Fibroblast of skin of right quadriceps (primary cell): ENCODE measurements at places on chromosomes 13 and 19.

GRCh38 chr13:113763961-113764792, 5.2 kb downstream of the TMEM255B start:
- no peak for DNase-seq

DNA sequence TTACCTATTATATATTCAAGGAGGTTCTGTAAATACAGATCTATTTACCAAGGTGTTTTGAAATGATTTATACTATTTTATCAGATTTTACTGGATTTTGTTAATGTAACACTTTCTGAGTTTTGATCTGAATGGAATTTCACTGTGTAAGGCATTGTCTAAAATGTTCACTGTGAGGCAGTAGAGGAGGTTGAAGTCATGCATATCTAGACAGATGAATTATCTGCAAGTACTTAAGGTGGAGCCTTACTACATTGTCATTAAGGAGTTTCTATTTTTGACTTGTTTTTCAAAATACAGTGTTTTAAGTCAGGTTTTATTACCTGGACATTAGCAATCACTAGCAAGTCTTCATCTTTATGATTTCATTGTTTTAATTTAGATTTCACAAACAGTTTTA, 62.1 kb downstream of the TM9SF2 start:
- no peak for DNase-seq

- DNase-seq, result no peak
Observed at GRCh38 chr19:51903192-51903591, 1.6 kb downstream of the ZNF649 start.

DNA sequence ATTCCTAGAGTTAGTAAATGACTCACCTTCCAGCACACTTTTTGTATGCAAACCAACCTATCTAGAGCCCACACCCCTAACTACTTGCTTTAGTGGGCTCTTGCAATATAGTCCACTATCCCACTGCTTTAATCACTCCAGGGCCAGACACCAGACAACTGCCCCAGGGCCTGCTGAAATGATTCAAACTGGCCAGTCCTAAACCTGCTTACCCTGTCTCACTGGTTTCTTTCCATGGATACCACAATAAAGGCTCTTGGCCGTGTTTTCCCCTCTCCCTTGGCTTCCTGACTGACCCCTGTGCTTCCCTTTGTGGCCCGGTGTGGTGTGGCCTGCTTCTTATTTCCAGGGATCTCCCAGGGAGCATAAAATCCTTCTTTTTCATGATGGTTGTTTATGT, 14.6 kb downstream of the HS6ST3 start:
- no peak for DNase-seq

GRCh38 chr19:54928299-54928698, 19.0 kb downstream of the NLRP7 start:
- DNase-seq, result no peak

DNA sequence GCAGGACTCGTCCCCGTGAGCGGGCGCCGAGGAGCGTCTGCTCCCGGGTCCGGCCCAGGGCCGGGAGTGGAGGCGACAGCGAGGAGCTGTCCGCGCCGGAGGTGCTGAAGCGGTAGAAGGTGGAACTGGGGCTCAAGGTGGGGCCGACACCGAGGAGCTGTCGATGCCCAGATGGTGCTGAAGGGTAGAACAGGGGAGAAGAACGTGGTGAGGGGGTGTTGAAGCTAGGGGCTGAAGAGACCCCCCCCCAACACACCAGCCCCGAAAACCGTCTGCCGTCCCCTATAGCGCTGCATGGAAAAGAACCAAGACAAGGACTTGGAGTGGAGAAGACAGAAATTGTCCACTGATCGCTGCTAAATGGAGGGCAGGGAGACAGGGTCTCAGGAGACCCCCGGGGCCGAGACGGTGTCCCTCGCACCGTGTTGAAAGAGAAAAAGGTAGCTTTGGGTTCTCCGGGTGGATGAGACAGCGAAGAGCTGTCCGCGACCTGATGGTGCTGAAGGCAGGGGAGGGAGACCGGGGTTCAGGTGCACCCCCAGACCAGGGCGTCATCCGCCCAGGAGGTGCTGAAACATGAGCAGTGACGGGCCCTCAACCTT, 7.1 kb upstream of the PDE4C start:
- DNase-seq, result peak; percentile 33

DNA sequence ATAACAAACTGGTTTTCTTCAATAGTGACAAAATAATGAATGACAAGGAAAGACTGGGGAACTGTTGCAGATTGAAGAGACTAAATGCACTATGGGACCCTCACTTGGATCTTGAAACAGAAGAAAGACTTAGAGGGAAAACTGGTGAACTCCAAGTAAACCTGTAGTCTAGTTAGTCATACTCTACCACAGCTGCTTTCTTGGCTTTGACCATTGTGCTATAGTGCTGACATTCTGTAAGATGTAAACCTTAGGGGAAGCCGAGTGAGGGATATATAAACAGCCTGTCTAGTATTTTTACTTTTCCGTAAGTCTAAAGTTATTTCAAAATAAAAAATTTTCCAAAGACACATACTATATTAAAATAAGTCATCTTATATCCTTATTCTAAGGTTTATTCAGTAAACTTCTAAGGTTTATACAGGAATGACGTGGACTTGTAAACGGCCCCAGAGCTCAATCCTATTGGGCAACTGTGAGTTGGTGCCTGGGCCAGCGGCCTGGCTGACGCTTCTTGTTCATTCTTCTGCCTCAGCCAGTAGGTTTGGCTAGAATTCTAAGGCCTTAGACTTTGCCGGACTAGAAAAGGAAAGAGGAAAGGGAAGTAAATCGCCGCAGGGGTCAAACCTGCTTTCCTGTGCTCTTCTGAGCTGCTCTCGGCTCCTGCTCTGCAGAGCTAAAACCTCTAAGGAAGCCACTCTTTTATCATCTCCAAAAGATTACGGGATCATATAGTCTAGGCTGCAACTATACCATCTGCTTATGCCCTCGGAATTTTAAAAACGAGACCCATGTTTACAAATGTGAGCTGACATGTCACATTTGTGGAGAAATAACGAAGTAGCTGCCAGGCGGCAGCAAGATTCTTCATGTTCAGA, 33.6 kb upstream of the UBE2L5 start:
- no peak for DNase-seq

GRCh38 chr19:52659013-52659412, 20.9 kb upstream of the ZNF83 start:
- DNase-seq, result no peak

- peak; percentile 23 for DNase-seq
Observed at GRCh38 chr13:77022341-77022740, 4.6 kb downstream of the FBXL3 start.

DNA sequence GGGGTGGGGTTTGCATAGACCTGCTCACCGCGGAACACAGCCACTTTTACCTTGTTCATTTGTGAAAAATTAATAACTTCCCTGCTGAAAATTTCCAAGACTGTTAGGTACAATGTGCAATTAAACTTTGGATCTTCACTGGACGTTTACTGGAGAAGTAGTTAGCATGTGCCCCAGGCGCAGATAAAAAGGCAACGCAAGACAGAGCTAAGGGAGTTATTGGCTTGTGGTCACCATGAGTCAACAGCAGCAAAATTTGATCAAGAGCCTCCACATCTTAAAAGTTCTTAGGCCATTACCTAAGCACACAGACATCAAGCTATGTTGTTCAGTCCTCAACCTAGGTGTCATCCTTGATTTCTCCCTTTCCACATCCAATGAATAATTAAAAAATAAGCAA, 257.0 kb downstream of the LHFPL6 start:
- DNase-seq, result no peak

DNA sequence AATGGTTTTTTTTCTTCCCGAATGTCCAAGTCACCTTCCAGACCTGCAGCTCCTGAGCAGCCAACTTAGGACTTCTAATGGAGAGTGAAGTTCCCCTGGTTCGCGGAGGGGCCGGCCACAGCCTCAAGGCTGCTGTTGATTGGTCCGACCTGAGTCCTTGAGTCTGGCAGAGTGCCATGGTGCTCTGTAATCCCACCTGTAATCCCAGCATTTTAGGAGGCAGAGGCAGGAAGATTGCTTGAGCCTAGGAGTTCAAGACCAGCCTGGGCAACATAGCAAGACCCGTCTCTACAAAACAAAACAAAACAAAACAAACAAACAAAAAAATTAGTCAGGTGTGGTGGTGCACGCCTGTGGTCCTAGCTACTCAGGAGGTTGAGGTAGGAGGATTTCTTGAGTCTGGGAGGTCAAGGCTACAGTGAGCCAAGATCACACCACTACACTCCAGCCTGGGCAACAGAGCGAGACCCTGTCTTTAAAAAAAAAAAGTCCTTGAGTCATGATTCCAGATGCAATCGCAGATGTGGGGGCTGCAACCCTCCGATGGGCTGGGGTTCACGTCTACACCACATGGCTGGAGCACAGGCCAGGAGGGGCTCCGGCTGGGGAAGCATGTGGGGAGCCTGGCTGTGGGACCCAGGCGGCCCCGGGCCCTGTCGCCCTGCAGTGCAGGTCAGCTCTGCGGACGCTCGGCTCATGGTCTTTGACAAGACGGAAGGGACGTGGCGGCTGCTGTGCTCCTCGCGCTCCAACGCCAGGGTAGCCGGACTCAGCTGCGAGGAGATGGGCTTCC, 17.7 kb downstream of the HPN start:
- no peak for DNase-seq

GRCh38 chr19:38197937-38198704, 25.9 kb downstream of the DPF1 start:
- DNase-seq, result no peak

DNA sequence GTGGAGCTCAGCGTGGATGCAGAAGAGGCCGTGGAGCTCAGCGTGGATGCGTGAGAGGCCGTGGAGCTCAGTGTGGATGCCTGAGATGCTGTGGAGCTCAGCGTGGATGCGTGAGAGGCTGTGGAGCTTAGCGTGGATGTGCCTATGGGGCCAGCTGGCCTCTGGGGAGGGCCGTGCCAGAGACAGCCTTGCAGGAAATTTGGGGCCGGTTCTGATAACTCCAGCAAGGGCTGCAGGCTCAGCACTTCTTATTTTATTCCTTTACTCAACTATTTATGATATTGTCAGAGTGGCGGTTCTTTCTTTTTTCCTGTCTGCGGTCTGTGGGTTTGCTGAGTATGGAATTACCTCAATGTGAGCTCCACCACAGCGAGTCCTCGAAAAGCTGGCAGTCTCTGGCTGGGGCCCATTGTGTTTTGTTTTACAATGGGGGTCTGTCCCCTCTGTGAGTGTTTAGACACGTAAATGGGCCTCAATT, 17.8 kb upstream of the TMEM255B start:
- DNase-seq, result no peak

- peak; percentile 74 for DNase-seq
Observed at GRCh38 chr13:66154976-66155375, 1075.2 kb downstream of the PCDH9 start.

DNA sequence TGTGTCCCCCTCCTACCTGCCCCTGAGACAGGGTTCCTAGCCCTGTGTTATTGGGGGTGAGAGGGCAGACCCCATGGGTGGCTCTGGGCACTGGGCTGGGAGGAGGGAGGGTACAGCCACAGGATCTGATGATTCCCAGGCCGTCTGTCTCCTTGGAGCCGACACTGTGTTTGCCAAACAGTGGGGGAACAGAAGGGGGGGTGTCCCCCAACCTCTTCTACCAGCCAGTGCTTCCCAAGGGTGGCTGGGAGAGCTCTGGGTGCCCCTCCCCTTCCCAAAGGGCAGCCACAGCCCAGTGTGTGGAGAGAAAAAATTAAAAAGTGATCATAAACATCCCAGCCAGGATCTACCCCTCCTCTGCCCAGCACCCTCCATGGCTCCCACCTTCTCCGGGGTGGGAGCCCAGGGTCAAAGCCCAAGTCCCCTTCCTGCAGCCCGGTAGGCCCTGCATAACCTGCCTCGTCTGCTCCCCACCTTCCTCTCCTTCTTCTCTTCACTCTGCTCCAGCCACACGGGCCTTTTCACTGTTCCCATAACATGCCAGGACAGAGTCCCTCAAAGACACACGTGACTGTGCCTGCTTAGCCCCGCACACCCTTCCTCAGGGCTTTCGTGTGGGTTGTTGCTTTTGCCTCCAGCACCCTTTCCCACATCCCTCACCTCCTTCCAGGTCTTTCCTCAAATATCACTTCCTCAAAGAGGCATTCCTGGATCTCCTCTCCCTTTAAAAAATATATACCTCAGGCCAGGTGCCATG, 1.4 kb upstream of the PLIN4 start:
- no peak for DNase-seq

DNA sequence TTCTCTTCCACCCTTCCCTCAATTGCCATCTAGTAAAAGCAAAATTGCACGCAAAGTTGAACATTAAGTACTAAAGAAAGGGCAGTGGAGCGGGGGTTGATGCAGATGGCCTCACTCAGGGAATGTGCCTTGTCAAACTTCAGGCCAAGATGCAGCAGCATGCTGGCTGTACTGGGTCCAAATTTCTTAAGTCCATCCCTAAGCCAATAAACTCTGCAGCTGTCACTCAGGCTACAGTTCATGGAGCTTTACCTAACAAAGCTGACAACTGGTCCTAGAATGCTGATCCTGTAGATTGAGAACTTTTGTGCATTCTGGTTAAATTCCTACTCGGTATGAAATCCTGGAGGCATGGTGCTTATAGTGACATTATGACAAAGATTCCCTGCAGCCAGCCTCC, 88.4 kb downstream of the FOXO1 start:
- DNase-seq, result no peak

- no peak for DNase-seq
Observed at GRCh38 chr19:54674021-54674617, 11.3 kb downstream of the LILRB4 start.

GRCh38 chr13:99403458-99403971, 96.3 kb upstream of the GPR183 start:
- DNase-seq, result no peak

DNA sequence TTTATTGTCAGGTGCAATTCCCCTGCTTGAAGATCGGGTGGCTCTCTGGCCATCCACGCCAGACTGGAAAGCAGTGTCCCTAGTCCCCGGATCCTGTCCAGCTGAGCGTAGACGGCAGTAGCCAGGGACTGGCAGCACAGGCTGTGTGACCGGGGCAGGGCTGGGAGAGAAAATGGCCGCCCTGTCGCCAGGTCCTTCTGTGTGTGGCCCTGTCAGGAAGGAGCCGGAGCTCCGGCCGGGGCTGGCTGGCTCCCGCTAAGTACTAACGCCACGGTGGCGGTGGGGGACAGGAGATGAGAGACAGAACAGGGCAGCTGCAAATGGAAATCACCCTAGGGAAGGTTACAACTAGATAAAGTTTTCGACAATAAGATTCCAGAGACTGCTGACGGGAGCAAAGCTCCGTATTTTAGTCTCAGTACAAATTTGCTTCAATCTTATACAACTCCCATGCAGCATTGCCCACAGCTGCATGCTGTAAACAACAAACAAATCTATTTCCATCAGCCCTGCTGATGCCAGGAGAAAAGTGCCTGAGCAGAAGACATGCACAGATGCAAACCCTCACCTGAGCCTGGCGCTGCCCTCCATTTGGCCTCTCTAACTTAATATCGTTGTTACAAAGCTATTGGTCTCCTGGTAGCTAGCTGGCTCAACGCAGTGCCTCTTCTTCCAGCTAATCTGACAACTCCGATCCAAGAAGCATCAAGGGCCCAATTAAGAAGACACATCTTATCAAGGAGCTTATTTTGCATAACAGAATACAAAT, 253.0 kb downstream of the TSHZ3 start:
- DNase-seq, result no peak

- no peak for DNase-seq
Observed at GRCh38 chr13:50594276-50595051, 249.0 kb downstream of the DLEU7 start.

DNA sequence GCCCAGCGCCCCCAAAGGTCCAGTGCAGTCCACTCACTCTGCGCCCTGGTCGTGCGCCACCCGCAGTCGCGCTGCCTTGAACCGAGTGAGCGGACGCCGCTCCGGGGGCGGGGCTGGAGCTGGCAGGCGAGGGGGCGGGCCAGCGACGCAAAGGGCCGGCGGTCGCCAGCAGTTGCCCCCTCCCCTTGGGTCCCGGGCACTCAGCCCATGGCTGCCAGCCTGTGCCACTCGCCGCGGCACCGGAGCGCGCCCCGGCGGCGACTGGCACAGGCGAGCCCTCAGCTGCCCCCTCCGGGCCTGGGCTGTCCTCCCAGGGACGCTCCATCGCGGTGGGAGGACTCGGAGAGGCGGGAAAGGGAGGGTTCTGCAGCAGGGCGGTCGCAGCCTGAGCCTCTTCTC, at the start of gene S1PR5:
TSS of gene S1PR5 (minus strand) at position 87 of the 399 bp plus-strand sequence. CDS start 2,436 bp downstream, outside the sequence.
- no peak for DNase-seq
